ENCODE measurements at places on chromosomes 4 and X.
A peak's percentile ranks its signal among the peaks of the same experiment; 100 is the strongest.

GRCh38 chrX:138986235-138986634 lies 274.7 kb upstream of the FGF13 start:
- DNase-seq = no peak

GRCh38 chrX:43654431-43655150 lies 1.5 kb upstream of the MAOA start:
- peak; percentile 56 for DNase-seq

- no peak for DNase-seq
Observed at GRCh38 chr4:123898946-123899666, 502.5 kb downstream of the SPRY1 start.

GRCh38 chrX:13258052-13258444 lies 61.8 kb downstream of the ATXN3L start:
- no peak for DNase-seq

DNA sequence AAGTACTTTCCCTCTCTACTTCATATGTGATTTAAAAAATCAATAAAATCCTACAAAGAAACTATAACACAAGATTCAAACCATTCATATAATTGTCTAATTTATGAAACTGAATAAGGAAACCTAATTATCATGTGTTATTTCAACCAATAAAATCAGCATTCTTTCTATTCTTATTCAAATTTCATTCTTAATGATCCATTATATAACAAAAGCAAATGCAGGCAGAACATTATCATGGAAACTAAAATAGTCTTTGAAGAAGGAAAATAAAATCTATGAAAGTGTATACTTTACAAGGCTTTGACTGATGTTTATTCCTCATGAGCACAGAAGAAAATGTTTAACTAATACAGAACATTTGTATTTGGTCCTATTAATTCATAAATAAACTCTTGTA lies 47.6 kb downstream of the CNOT6L start:
- no peak for DNase-seq

GRCh38 chr4:124980276-124980752 lies 267.8 kb upstream of the ANKRD50 start:
- peak; percentile 44 for DNase-seq

- DNase-seq = no peak
Observed at GRCh38 chr4:183801457-183802165, 103.5 kb upstream of the STOX2 start.

DNA sequence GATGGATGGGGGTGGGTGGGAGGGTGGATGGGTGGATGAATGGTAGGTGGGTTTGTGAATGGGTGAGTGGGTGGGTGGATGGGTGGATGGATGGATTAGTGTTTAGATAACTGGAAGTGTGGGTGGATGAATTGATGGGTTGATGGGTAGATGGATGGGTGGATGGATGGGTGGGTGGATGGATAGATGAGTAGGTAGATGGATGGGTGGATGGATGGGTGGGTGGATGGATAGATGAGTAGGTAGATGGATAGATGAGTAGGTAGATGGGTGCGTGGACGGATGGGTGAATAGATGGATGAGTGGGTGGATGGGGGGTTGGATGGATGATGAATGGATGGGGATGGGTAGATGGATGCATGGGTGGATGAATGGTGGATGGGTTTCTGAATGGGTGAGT lies 20.3 kb upstream of the ASMTL start:
- DNase-seq = no peak

DNA sequence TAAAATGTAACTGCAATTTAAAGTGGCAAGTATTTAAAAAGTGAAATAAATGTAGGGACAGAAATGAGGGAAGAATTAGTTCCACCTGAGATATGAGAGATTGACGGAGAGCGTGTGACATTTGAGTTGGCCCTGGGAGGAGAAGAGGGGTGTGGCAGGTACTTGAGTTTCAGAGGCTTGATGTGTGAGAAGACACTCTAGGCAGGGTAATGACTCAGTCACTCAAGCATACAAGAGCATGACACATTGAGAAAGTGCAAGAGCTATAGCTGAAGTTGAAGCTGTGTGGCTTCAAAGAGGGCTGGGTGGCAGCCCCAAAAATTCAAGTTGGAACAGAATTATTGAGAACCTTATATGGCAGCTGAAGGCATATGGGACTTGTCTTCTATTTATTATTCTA lies 420.5 kb downstream of the SLITRK2 start:
- DNase-seq = no peak

DNA sequence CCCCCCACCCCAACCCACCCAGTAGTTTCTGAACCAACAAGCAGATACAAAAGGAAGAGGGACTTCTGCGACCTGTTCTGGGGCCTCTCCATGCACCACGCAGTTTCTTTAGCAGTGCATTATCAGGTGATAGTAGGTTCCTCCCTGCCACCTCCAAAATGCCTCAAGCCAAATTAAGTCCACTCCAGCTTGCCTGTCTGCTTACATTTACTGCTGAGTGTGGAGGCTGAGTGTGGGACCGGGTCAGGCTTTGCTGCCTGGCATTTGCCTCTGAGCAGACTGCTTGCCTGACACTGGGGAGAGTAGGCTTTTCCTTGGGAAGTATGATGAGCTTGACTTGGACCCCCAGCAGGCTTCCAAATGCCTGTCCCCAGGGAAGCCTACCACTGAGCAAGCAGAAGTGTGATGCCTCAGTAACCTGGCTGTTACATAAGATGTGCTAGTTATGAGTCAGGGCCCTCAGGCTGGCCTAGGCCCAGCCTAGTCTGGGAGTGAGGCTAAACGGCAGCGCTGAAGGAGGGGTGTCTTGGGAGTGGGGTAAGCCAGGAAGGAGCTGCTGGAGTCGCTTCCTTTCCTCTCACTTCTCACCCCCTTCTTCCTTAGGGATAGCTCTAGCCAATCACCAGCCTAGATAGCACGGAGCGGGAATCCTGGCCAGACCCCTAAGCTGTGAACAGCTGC lies 9.0 kb downstream of the TSC22D3 start:
- no peak for DNase-seq

GRCh38 chr4:156169861-156170260 lies 216.2 kb upstream of the CTSO start:
- no peak for DNase-seq

GRCh38 chrX:119502727-119503483 lies 34.7 kb downstream of the SLC25A5 start:
- no peak for DNase-seq

- no peak for DNase-seq
Observed at GRCh38 chrX:122187069-122187713, 996.9 kb upstream of the GRIA3 start.

DNA sequence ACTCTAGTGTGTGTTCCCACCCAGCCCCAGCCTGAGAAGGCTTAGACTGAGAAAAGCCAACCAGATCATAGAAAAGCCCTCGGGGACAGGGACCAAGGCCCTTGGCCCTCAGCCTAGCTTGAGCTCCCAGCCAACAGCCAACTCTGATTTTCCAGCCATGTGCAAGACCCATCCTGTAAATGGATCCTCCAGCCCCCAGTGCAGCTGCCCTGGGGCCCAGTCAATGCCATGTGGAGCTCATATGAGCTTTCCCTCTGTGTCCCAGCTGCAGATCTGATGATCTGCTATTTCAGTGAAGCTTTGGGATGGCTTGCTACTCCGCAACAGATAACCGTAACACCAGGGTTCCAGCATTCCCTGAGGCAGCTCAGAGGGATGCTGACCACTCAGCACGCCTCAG lies 40.5 kb upstream of the CDKN2AIP start:
- DNase-seq = no peak

DNA sequence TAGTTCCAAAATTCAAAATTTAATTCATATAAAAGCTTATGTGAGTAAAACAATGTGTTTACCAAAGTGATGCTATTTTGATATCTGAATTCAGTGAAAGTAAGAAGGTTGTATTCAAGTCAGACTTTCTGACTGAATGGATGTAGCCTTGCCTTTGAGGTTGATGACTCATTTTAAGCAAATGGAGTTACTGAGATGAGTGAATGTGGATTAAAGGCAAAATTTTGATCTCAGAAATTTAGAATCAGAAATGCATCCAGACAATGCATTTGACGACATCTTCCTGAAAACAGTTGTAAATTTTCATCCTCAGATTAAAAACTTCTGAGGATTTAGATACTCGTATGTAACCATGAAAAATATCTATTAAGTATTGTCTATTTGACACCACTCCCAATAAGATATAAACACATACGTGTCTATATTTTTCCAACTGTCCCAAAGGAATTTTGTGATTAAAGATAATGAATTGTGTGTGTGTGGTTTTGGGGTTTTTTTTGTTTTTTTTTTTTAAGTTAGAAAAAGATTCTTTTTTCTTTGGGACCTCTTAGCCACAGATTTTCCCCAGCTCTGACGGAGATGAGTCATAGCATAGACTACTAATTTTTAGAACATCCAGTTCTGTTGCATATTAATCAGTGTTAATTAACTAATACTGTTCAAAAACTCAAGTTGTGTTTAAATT lies 34.4 kb downstream of the NFKB1 start:
- DNase-seq = peak; percentile 51

GRCh38 chrX:13816643-13817627 lies at the start of gene GPM6B:
Gene GPM6B (minus strand): TSS chrX:13817093. CDS start chrX:13816904, 189 bp downstream.
- DNase-seq = no peak

DNA sequence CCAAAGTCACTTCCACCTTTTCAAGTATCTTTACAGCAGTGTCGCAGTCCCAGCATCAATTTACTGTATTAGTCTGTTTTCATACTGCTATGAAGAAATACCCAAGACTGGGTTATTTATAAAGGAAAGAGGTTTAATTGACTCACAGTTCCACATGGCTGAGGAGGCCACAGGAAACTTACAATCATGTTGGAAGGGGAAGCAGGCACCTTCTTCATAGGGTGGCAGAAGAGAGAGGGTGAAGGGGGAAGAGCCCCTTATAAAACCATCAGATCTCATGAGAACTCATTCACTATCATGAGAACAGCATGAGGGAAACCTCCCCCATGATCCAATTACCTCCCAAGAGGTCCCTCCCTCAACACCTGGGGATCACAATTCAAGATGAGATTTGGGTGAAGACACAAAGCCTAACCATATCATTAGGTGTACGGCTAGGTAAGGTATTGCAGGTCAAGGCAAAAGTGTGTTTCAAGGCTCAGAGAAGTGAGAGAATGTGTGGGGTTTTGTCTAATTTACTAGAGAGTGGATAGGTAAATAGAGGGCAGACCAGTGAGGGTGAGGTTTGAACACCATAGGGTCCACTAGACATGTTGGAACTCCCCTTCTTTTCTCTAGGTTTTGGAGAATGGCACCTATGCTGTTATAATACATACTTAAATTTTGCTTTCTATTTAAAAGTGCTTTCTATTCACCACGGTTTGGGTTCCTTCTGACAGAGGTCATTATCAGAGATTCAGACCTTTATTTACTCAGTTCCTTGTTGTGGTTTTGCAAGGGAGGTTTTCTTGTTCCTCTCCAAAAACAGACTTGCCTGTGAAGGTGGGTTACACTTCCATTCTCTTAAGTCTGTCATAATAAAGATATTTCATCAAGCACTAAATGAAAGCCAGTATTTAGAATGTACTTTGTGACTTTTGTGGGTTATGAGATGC lies 186.6 kb downstream of the CPEB2 start:
- no peak for DNase-seq

Data from non-pigmented ciliary epithelial cell (primary cell).